ENCODE measurements at places on chromosomes 12 and 14.

- DNase-seq = no peak
- H3K4me1 ChIP-seq = peaks cover 6% of the 10 kb centered on the region
- H3K4me3 ChIP-seq = peak overlapping the region; percentile 88
- H3K27me3 ChIP-seq = peaks cover 22% of the 10 kb centered on the region
- H3K36me3 ChIP-seq = no peaks in the 10 kb centered on the region
These were observed 1.4 kb downstream of the CHPT1 start for GRCh38 chr12:101698800-101699347.

DNA sequence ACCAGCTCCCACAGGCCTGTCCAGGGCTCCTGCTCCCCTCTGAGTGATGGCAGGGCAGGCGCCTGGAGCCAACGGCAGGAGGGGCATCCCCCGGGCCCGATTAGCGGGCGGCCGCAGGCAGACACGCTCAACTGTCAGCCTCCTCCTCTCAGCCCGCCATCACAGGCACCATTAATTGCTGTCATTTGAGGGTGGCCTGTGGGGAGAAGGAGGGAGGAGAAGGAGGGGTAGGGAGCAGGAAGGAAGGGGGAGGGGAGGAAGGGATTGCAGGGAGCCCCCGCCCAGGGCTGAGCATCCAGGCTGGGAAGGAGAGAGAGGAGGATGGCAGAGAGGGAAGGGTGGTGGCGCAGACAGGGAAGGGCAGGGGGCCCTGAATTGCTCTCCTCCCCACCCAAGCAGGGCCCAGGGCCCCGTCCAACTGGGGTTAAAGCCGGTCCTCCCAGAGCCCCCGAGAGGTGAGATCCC lies 36.1 kb downstream of the NCOR2 start:
- peaks cover 10% of the 10 kb centered on the region for H3K36me3 ChIP-seq
- H3K4me1 ChIP-seq = no peaks in the 10 kb centered on the region
- no peak overlapping the region for H3K4me3 ChIP-seq
- H3K27ac ChIP-seq = peak overlapping the region; percentile 88

GRCh38 chr12:98612696-98613334 lies 19.3 kb downstream of the SLC25A3 start:
- H3K36me3 ChIP-seq = no peaks in the 10 kb centered on the region
- H3K4me1 ChIP-seq = no peaks in the 10 kb centered on the region
- H3K27me3 ChIP-seq = no peaks in the 10 kb centered on the region

GRCh38 chr14:100841066-100841760 lies 15.3 kb downstream of the MEG3 start:
- no peak for DNase-seq
- no peaks in the 10 kb centered on the region for H3K36me3 ChIP-seq
- no peaks in the 10 kb centered on the region for H3K27me3 ChIP-seq
- peaks cover 21% of the 10 kb centered on the region for H3K4me1 ChIP-seq
- peak overlapping the region; percentile 63 for H3K27ac ChIP-seq

- no peak for DNase-seq
- no peaks in the 10 kb centered on the region for H3K27me3 ChIP-seq
- no peaks in the 10 kb centered on the region for H3K4me1 ChIP-seq
- no peaks in the 10 kb centered on the region for H3K36me3 ChIP-seq
- H3K4me3 ChIP-seq = no peak overlapping the region
These were observed 51.7 kb downstream of the ATP23 start for GRCh38 chr12:57993030-57993429.

DNA sequence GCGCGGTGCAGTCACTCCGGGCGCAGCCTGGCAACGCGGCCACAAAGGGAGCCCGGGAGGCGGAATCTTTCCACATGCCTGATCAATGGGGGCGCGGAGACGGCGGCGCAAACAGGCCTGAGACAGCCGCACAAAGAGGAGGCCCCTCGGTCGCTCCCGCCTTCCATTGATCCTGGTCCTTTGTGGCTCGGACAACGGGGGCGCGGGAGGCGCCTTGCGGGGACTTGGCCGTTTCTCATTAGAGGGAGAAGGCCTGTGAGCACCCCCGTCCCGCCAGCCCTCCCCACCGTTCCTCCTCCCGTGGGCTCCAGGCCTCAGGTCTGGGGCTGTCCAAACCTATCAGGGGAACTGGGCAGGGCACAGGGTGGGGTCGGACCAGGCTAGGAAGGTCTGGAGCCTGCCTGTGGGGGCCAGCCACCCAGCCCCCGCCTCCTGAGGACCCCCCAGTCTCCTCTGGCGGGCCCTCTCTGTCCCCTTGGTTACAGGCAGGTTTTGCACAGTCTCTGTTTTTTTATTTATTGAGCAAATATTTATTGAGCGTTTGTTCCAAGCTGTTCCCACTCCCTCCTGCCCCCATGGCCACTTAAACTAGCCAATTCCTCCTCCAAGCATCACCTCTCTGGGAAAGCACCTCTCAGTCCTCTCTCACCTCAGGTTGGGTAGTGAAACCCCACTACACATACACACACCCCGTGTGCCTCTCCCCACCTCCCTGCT lies 29.0 kb upstream of the MSI1 start:
- no peak overlapping the region for H3K4me3 ChIP-seq
- H3K4me1 ChIP-seq = no peaks in the 10 kb centered on the region
- peak; percentile 74 for DNase-seq
- H3K27ac ChIP-seq = peak overlapping the region; percentile 99
- H3K36me3 ChIP-seq = no peaks in the 10 kb centered on the region

- H3K27ac ChIP-seq = no peak overlapping the region
- no peaks in the 10 kb centered on the region for H3K4me1 ChIP-seq
- no peaks in the 10 kb centered on the region for H3K36me3 ChIP-seq
- no peak for DNase-seq
- H3K4me3 ChIP-seq = no peak overlapping the region
These were observed 62.6 kb downstream of the PDZRN4 start for GRCh38 chr12:41250748-41251147.

GRCh38 chr14:59845245-59845644 lies 25.3 kb downstream of the RTN1 start:
- DNase-seq = no peak
- H3K27ac ChIP-seq = no peak overlapping the region
- no peak overlapping the region for H3K4me3 ChIP-seq
- no peaks in the 10 kb centered on the region for H3K4me1 ChIP-seq

DNA sequence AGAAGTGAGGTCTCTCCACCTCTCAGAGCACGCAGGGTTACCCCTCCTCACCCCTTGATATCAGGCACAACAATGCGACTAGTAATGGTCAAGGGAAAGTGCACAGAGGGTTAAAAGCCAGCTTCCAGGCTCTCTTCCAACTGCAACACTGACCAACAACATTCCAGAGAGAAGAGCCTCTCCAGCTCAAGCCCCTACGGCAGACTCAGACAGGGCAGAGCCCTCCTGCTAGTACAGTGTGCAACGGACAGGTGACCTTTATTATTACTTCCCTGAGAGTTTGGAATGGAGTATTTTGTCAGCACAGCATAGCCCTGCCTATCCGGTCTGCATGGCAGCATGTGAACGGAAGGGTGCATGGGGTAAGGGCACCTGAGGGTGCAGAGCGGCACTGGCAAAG lies 73.0 kb downstream of the PTPN21 start:
- DNase-seq = no peak
- no peak overlapping the region for H3K4me3 ChIP-seq
- H3K4me1 ChIP-seq = no peaks in the 10 kb centered on the region
- no peak overlapping the region for H3K27ac ChIP-seq
- H3K27me3 ChIP-seq = no peaks in the 10 kb centered on the region

DNA sequence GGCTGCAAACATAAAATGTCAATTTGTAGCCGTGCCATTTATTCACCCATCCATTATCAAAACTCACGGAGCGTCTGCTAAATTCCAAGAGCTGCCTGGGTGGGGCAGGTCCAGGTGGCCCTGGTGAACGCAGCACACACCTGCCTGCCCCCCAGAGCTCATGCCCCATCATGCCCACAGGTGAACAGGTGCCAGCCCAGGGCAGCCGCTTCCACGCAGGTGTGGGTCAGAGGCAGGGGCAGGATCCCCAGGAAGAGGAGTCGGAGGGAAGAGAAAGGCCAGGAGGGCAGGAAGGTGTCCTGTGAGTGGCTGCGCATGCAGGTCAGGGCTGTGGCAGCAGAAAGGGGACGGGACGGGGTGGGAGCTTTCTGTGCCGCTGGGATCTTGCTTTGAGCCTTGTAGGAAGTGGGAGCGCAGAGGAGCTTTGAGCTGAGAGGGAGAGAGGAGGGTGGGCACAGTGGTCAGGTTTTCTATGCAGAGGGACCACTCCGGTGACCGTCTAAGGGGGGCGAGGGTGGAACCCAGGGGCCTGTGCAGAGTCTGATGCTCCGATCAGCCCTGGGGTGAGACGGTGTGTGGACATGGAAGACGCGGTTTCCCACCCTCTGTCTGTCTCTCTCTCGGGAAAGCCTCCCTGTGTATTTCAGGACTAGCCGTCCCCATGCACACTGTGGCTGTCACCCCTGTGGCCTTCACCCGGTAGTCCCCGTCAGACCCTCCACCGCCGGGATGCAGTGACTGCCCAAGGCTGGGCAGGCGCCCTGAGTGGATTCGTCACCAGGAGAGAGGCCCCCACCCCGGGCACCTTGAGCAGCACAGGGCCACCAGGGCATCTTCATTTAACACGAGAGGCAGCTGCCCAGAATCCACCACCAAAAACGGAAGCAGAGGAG lies 26.7 kb downstream of the GALNT9 start:
- no peak for DNase-seq
- no peaks in the 10 kb centered on the region for H3K4me1 ChIP-seq
- no peaks in the 10 kb centered on the region for H3K36me3 ChIP-seq
- no peak overlapping the region for H3K27ac ChIP-seq
- H3K27me3 ChIP-seq = no peaks in the 10 kb centered on the region
- H3K4me3 ChIP-seq = no peak overlapping the region

Data from endodermal cell (in vitro differentiated cells).